Stimulated activated CD4-positive, alpha-beta T cell treated with anti-CD3 and anti-CD28 coated beads, Interleukin-2, amount 100 ng/mL, for 24 hours (primary cell): ENCODE measurements at places on chromosomes 3 and 15.

- DNase-seq = peak; percentile 75
Observed at GRCh38 chr15:31483053-31483985, 156.7 kb downstream of the KLF13 start.

- DNase-seq = no peak
Observed at GRCh38 chr3:20099060-20099459, 58.8 kb downstream of the KAT2B start.

DNA sequence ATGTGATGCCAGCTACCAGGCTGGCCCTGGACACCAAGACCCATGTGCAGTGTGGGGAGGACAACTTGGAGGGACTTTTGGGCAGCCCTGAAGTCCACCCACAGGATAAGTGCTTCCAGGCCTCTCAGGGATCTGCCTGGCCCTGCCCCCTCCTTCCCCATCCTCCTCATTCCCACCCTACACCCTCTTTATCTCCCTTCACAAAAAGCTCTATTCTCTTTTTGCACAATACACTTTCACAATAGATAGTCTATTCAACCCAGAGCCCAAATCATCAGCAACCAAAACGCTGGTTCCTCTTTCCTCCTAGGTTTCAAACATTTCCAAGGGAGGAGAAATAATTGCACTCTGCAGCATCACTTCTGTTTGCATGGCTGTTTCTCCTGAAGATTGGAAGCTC lies 7.8 kb upstream of the ZNF710 start:
- DNase-seq = no peak

DNA sequence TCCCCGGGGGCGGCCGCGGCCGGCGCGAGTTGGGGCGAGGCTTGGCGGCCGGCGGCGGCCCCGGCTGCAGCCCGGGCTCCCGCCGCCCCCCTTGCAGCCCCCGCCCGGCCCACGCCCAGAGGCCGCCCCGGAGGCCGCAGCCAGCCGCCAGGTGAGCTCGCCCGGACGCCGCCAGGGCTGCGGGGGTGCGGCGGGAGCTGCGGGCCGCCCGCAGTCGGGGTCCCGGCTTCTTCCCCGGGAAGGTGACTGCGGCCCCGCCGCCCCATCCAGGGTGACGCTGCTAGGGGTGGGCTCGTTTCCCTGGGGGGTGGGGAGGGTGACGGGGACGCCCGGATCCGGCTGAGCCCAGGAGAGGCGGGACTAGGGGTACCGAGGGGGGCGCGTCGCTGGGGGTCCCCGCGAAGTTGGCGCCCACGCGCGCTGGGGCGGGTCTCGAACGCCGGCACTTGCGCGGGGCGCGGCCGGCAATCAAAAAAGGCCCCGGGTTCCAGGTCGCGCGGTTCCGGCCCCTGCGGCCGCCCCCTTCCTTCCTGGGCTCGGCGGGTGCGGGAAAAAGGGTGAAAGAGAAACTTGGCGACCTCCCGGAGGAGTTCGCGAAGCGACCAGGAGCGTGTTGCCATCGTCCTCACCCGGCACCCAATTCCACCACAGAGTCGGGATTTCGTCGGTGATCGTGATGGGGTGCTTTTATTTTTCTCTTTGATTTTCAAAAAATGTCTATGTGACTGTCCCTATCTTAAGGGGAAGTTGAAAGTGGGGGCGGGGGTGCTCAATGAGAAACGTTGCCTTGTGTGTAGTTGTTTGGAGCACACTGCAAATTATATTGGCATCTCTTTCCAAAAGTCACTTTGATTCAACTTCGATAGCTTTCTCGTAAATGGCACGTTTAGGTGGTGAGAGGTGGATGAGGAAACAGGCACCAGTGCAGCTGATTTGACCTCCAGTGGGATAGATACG lies 619 bp downstream of the ATXN7 start:
- DNase-seq = peak; percentile 59

DNA sequence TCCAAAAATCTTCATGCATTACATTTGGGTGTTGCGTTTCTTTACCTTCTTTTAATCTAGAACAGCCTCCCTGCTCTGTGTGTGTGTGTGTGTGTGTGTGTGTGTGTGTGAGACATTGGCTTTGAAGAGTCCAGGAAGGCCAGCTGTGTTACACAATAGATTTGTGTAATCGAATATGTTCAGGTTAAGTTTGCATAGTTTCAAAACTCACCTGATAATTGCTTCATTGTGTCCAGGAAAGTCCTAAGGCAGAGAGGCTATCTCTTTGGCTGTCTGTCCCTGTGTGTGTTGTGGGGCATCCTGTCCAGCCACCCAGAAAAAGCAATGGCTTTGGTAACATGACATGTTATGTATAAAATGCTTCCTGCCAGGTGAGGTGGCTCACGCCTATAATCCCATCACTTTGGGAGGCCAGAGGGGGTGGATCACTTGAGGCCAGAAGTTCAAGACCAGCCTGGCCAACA lies 37.5 kb downstream of the ZNF710 start:
- DNase-seq = no peak

GRCh38 chr3:108202080-108202479 lies 20.1 kb downstream of the IFT57 start:
- no peak for DNase-seq

DNA sequence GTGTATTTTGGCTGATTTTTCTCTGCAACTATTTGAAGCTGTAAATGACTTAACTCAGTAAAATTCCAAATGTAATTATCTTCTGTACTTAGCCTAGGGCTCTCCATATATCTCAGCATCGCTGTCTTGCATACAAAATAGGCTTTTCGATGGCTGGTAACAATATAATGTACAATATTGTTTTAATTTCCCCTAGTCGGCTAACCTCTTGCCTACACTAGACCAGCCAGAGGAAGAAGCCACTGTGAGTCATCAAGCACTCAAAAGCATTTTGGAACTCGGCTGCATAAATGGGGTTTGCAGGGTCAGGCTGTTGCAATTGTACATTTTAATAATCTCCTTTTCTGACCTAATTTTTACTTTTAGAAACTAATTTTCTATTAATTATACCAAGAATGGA lies 583.8 kb downstream of the FOXP1 start:
- DNase-seq = no peak

- no peak for DNase-seq
Observed at GRCh38 chr15:50232791-50233190, 32.7 kb downstream of the HDC start.

GRCh38 chr15:69200832-69201745 lies 40.7 kb downstream of the GLCE start:
- DNase-seq = no peak
